ENCODE measurements at places on chromosomes 12 and 14.

GRCh38 chr12:19095756-19096480 lies 33.6 kb upstream of the PLEKHA5 start:
- no peak for DNase-seq

DNA sequence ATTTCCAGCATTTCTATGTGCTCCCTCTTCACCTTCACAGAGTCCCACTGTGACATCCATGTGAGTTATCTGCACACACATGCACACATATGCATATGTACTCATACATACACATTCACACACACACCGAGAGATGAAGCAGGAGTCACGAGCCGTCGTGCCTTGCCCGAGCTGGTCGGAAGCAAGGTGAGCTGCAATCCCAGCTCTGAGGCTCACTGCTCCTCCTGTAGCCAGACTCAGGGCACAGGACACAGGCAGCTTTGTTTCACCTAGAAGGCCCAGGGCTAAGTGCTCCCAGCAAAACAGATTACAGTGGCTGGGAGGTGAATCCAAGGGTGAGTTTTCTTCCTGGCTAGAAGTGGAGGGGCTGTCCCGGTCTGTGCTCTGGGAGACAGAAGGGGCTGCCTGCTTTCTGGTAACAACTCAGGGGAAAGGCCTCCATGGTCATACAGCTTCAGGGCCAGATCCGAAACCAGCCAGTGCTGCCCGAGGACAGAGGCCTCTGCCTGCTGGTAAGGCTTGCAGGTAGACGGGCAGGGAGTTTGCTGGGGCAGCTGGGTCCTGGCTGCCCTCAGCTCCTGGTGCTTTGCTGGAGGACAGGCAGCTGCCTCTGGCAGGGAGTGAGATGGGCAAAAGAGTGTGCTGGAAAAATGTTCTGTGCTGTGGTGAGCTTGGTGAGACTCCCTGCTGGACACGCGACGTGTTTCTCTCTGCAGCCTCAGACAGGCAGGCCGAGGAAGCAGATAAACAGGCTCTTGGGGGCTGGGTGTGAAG lies 123.7 kb downstream of the CRACR2A start:
- DNase-seq = no peak

DNA sequence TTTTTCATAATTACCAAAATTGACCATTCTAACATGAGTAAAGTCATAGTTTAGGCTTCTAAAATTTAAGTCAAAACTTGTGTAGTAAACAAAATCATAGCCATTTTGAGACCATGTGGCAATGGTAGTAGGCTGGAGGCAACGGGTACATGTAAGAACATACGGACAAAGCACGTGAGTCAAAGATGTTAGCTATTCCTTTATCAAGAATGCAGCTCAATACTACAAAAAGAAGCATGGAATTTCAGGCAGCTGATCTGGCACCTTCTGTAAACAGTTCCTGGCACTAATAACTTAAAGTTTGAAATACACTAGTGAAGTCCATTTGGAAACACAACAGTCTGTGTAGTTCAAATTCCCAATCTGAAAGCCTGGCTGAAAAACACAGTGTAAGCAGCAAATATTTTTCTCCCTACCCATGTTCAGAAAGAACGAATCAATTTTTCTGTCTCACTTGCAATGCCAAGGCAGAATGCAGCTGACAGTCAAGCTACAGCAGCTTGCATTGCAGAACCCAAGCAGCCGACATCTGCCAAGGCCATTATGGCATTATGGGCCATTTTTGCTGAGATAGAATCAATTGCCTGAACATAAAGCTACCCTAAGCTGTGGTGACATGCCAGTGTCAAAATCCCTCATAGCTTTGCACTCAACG lies 29.3 kb downstream of the MYF5 start:
- no peak for DNase-seq

GRCh38 chr12:67957383-67957782 lies 31.9 kb upstream of the IFNG-AS1 start:
- DNase-seq = no peak

- no peak for DNase-seq
These were observed 328.0 kb downstream of the NRXN3 start for GRCh38 chr14:78498062-78498595.

GRCh38 chr14:77071938-77072388 lies 26.1 kb upstream of the CIPC start:
- DNase-seq = no peak

DNA sequence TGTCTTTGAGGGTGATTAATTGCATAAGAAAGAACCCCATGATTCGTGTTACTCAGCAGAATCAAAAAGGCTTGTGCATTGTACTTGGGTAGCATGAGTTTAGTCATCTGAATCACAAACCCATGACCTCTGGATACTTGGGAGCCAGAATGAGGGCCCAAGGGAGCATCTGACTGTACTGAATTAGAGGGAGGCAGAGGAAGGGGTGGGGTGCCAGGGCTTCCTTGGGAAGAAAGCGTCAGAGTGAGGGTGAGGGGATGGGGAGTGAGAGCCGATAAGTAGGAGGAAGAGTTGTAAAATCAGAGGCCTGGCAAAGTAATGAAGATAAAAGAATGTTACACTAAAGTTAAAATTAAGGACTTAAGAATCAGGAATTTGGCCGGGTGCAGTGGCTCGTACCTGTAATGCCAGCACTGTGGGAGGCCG lies 29.8 kb downstream of the GPRC5D start:
- no peak for DNase-seq

- DNase-seq = no peak
These were observed 127.6 kb upstream of the GSC start for GRCh38 chr14:94897561-94897960.

DNA sequence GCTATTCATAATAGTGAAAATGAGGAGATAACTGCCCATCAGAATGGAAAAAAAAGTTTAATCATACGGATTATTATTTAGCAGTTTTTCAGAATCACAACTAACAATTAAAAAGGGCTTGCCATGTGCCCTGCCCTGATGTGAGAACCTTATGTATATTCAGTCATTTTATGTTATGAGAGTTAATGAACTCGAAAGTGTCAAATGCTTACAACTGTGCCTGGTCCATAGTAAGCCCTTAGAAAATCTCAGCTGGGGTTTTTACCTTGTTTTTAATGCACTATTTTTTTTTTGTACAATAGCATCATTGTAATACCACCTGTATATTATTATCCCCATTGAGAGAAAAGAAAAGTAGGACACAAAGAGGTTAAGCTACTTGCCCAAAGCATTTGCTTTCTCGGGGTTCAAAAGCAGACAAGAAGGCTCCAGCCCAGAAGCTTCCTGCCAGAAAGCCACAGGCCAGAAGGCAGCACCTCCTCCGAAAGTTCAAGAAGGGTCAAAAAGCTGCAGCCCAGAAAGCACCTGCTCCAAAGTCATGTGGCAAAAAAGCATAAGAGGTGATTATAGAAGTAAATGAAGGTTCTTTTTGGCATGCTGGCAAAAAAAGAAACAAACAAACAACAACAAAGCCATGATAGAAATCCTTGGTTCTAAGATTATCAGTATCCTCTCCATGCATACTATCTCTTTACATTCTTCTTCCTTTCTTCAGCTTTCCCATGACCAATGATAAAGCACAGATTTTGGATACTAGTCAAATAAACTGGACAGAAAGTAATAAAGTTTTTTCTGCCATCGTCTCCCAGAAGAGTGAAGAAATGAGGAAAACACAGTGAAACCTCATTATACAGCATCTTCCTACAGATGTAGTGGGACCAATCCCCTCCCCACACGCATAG lies 59.1 kb upstream of the NAP1L1 start:
- DNase-seq = no peak

- no peak for DNase-seq
These were observed 39.8 kb upstream of the OVCH1 start for GRCh38 chr12:29537298-29537697.

DNA sequence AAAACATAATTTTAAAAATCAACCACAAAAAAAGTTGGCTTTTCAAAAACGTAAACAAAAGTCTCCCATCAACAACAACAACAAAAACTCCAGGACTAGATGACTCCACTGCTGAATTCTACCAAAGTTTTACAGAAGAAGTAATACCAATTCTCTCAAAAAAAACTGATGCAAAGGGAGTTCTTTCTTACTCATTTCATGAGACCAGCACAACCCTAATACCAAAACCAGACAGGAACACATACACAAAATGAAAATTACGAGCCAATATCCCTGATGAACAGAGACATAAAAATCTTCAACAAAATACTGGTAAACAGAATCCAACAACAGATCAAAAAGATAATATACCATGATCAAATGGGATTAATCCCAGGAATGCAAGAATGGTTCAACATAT lies 147.3 kb downstream of the BTG1 start:
- no peak for DNase-seq

GRCh38 chr12:76864791-76865400 lies 13.9 kb downstream of the CSRP2 start:
- DNase-seq = no peak

GRCh38 chr14:85483652-85484051 lies 46.3 kb upstream of the FLRT2 start:
- no peak for DNase-seq

DNA sequence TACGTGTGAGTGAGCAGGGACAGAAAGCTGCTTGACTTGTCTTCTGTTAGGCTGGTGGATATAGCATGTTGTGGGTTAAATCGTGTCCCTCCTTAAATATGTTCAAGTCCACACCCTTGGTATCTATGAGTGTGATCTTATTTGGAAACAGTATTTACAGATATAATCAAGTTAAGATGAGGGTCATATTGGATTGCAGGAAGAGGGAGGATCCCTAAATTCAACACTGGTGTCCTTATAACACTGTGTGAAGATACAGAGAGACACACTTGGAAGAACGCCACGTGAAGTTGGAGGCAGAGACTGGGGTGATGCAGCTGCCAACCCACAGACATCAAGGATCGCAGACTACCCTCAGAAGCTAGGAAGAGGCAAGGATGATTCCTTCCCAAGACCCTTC lies 275.2 kb upstream of the SSTR1 start:
- no peak for DNase-seq

Measured in SK-N-MC (cell line).